ENCODE measurements at places on chromosomes 1 and 21.

DNA sequence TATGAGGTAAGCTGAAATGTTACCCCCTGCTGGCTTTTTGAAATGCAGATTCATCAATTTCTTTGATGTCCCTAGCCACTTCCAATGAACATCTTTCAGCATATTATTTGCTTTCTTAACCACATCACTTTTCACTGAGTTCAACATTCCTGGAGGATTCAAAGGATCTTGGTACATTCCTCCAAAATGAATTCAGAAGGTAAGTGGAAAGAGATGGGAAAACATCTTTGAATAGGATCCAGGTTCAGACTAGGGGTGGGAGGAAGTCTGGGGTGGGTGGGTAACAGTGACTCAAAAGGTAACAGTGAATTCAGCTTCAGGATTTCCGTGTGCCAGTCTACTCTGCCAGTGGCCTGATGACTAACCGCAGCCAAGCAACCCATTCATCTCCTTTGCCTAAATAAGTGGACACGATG, 180.7 kb downstream of the ZC3H11B start:
- DNase-seq: no peak

DNA sequence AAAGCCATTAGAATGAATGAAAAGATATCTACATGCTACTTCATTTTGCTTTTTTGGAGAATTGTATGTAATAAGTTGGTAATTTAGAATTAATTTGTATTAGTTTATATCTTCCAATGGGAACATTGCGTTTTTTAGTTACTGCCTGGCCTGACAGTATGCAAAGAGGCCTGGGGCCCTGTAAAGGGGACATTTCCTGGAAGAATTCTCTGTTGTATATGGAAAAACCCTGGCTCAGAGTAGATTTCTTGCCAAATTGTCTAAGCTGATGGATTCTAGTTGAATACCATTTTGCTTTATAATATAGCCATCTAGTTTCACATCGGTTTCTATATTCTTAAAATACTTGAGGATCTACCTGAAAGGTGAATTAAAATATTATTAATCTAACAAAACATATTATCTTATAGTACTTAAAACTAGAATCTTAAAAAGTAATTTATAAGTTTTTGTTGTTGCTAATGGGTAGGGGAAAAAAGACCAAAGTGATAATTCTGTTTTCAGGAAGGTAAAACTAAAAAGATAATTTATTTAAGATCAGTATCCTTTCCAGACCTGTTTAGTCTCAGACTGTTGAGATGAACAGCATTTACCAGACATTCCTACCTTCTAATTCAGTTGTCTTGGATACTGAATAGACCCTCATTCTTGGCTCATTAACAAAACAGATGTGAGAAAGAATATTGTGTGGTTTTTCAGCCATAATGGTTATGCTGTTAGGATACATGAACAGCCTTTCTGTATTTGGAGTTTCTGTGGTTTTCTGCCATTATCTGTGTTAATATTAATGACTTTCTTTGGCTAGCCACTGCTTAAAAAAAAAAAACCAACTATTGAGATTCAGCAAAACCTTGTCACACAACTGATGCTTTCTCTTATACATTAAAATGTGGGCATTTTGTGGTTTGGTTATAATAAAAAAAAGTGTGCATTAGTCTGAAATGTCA, 4.8 kb downstream of the AGO3 start:
- peak; percentile 16 for DNase-seq

DNA sequence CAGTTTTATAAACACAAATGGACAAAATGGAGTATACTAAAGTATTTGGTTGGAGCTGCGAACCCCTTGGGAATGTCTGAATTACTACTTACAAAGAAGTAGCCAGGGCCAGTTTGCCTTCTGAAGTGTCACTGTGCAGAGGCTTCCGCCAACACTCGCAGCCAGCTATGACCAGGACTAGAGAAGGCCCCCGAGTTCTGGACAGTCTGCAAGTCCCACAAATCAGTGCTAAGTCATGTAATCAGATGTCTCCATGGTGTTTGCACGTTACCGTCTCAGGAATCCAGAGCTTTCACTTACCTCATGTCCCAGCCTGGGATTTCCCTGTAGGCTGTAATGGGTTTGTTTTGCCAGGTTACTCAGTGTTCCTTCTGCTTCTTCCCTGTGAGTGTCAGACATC, 106.6 kb upstream of the SPAG17 start:
- DNase-seq: no peak

DNA sequence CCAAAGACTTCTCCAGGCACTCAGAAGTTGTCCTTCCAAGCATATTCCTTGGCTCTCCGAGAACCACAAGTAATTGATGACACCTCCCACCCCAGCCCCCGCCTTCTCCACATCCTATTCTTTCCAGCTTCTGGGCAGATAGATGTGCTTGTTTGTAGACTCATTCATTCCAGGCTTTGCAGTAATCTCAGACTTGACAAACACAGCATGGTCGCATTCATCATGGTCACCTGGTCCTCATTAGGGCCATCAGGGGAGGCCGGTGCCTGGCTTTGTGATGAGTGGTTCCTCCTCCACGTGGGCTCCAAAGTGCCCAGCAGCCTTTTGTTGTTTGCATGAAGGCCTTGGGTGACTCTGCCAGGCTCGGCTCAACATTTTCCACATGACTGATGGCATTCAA, 28.5 kb upstream of the KCNE2 start:
- DNase-seq: no peak

GRCh38 chr1:197961449-197961848, 44.3 kb downstream of the LHX9 start:
- DNase-seq: no peak

DNA sequence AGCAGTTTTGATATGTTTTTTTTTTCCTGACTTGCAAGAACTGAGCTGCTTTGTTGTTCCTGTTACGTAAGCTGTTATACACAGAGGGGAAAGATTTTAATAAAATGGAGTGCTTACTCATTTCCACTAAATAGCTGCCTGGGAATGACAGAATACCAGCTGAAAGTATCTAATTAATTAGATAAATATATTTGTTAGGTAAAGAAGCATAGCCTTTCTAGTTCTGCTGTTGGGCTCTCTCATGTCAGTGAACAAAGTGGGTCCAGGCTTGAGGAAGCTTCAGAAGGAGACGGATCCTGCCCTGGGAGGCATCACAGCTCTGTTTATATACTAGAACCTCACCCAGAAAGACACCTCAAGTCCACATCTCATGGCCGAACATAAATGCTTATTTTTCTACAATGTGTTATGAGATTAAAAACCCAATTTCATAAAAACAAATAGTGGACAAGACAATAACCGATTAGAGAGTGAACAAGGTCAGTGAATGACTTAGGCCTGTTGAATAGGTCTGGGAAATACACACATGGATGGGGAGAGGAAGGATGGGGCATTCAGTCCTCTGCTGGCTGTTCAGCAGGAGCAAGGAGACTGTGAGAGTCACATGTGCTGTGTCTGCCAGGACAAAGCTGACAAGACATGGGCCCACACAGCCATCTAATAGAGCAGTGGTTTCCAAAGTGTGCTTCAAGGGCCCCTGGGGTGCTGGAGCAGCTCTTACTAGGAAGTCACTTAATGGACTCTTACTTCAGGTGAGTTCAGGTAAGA, 20.6 kb downstream of the TRAF5 start:
- no peak for DNase-seq

DNA sequence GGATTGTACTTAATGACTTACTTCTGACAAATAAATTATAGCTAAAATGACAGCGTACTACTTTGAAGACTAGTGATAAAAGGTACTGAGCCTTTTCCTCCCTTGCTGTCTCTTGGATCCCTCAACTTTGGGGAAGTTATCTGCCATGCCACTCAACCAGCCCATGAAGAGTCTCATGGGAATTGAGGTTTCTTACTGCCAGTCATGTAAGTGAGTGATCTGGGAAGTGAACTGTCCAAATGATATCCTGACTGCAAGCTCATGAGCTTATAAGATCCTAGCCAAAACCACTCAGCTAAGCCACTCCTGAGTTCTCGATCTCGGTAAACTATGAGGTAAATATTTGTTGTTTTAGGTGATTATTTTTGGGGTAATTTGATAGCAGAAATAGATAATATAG, 247.8 kb downstream of the NCAM2 start:
- DNase-seq: no peak

GRCh38 chr1:22806584-22806983, 95.9 kb downstream of the EPHB2 start:
- no peak for DNase-seq

DNA sequence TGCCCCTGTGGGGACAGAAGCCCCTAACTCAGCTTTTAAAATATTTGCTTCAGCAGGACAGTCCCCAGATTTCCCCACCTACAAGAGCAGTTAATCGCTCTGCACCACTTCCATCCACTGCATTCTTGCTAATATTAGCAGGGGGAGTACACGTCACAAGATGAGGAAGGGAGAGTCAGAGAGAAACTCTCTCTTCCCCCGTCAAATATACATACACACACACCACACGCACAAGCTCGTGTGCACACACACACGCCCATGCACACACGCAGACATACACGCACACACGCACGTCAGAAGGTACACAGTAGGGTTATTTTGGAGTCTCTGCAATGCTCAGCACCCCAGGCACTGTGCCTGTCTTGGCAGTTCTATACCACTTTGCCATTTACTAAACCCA, 2.1 kb downstream of the CLCA1 start:
- DNase-seq: no peak

DNA sequence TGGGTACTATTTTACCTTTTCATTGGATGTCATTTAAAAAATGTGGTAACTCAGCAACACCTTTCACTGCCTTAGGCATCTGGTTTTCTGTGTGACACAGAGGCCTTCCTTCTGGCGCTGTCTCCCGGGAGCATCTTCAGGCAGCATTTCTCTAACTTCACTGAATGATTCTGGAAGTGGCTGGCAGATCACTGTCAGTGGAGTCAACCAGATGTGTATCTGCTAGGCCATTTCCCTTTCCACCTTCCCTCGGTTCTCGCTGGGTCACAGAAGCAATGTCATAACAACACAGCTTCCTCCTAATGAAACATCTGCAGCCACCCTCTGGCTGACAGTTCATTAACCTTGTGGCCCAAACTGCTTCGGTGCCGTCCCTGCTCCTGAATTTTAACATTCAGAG, 137.8 kb downstream of the KIF26B start:
- DNase-seq: peak; percentile 69

GRCh38 chr1:62717483-62717882, 29.3 kb upstream of the DOCK7 start:
- DNase-seq: no peak

DNA sequence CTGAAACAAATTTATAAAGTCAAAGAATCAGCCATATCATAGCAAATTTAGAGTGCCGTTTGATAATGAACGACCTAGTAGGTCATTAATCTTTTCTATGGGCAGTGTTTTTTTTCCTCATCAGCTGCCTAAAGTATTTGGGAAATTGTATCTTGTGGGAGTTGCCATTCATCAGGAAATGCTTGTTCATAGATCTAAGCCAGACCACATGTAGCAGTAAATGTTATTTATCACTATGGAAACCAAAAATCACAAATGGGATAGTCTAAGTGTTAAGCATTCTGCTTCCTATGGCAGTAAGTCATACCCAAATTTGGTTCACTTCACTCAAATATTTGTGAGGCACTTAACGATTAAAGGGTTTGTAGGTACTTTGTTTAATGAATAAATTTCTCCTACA, 52.9 kb downstream of the LRRC8D start:
- DNase-seq: no peak

GRCh38 chr1:235995511-235995910, 69.4 kb downstream of the NID1 start:
- DNase-seq: no peak

- DNase-seq: no peak
These were observed 40.3 kb downstream of the DIRAS3 start for GRCh38 chr1:68010090-68010489.

GRCh38 chr1:17776426-17776825, 21.3 kb downstream of the ACTL8 start:
- DNase-seq: no peak

- DNase-seq: no peak
These were observed at the start of gene NT5C1A for GRCh38 chr1:39671793-39672550. NT5C1A (minus strand) TSS chr1:39672107; CDS start chr1:39672038, 69 bp downstream.

DNA sequence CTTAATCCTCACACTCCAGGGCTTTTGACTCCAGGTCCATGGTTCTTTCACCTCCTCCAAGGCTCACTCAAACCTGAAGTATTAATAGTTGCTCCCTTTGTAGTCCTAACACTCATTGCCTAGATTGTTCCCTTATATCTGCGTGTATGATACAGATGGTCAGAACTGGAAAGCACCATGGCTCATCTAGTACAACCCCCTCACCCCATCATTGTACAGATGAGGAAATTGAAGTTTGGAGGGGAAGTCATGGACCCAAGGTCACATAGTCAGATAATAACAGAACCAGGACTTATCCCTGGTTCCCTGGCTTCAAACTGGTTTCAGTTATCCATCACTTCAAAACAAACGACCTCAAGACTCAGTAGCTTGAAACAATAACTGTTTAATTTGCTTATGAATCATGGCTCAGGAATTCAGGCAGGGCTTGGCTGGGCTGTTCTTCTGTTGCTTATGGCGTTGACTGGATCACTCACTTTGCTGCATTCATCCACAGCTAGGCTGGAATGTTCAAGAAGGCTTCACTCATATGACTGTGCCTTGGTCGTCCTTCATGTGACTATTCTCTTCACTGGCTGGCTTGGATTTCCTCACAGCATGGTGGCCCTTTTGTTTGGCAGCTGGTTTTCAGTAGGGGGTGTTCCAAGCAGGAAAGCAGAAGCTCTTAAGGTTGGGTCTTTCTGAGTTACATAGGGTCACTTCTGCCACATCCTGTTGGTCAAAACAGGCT, 5.0 kb downstream of the NOS1AP start:
- DNase-seq: no peak

GRCh38 chr1:11337580-11338073, 64.6 kb downstream of the UBIAD1 start:
- no peak for DNase-seq

- no peak for DNase-seq
These were observed 737.6 kb upstream of the CHRM3 start for GRCh38 chr1:238648751-238649150.

DNA sequence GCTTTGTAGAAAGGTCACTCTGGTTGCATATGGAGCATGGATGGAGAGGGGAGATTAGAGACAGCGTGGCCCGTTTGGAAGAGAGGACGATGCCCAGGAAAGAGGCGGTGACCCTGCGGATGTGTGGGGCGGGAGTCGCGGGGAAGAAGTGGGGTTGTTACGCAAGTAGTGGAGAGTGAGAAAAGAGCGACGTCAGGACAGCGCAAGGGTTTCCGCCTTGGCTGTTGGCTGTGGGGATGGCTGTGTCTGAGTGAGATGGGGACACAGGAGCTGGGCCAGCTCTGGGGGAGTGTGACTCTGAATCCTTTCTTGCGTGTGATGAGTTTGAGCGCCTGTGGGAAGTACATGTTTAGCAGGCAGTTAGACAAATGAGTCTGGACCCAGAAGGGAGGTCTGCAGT, 3.8 kb downstream of the B4GALT2 start:
- DNase-seq: no peak

DNA sequence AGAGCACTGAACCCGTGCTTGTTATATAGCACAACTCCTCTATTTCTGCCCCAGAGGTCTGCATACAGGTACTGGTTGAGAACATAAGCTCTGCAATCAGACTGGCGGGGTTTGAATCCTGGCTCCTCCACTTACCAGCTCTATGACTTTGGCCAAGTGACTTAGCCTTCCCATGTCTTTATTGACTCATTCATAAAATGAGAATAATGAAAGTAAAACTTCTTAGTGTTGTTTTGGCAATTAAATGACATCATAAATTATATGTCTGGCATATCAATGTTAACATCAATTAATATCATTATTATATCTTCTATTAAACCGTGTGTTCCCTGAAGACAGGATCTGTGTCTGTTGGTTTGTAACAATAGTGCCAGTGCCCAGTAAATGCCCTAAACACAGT, 4.3 kb downstream of the INKA2 start:
- no peak for DNase-seq
